H1 (cell line): ENCODE measurements at places on chromosomes 2 and 18. TPM values are rescaled to one million over a fixed set of nuclear protein-coding genes. Genes with fewer than 3 reads are reported as not detected.

DNA sequence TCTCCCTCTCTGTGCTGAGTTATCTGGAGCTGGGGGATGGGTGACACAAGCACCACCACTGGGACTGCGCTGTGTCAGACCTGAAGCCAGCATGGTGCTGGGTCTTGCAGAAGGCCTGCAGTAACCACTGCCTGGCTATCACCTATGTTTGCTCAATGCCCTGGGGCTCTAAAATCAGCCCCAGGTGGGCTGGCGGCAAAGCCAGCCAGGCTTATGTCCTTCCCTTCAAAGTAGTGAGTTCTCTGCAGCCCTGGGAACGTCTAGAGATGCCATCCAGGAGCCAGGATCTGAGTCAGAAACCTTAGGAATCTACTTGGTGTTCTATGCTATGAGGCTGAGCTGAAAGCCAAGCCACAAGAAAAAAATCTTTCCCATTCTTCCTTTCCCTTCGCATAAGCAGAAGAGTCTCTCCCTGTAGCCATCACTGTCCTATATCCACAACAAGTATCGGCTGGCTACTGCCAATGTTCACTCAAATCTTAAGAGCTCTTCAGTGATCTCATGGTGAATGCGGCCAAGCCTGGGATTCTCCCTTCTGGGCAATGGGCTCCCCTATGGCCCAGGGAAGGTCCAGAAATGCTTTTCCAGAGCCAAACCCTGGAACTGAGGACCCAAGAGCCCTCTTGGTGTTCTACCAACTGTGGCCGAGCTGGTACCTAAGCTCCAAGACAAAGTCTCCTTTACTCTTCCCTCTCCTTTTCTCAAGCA lies 248.7 kb downstream of the ZNF385B start:
- peaks cover 3% of the 10 kb centered on the region; the same call in 1 of the 2 replicates for H3K4me1 ChIP-seq
- no peak for DNase-seq

GRCh38 chr2:52955079-52955478 lies 812.5 kb upstream of the CHAC2 start:
- H3K4me1 ChIP-seq: no peaks in the 10 kb centered on the region
- no peak for DNase-seq
- H3K27me3 ChIP-seq: no peaks in the 10 kb centered on the region

GRCh38 chr2:20403774-20404312 lies 43.0 kb upstream of the RHOB start:
- no peak overlapping the region for H3K4me3 ChIP-seq
- no peaks in the 10 kb centered on the region for H3K4me1 ChIP-seq
- no peak for DNase-seq
- no peaks in the 10 kb centered on the region for H3K36me3 ChIP-seq

Gene DSG4
- not detected in 2 replicates for total RNA-seq
